ENCODE measurements at places on chromosomes 1 and 21.
A peak's percentile ranks its signal among the peaks of the same experiment; 100 is the strongest.

DNA sequence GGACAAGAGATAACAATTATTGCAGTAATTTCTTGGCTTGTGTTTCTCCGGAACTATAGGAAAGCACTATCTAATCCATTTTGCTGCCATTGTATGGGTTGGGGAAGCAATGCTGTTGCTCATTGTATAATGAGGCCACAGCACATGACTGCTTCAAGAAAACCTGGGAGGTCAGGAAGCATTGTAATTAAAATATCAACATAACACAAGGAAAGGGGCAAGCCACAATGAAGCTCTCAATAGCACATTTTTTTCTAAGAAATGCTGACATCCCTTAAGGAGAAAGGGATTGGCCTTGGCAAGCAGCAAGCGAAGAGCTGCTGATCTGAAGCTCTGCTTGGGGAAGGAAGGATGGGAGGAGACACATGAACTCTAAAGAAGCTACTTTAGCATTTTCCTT lies 44.0 kb downstream of the PLPP3 start:
- no peak for DNase-seq

DNA sequence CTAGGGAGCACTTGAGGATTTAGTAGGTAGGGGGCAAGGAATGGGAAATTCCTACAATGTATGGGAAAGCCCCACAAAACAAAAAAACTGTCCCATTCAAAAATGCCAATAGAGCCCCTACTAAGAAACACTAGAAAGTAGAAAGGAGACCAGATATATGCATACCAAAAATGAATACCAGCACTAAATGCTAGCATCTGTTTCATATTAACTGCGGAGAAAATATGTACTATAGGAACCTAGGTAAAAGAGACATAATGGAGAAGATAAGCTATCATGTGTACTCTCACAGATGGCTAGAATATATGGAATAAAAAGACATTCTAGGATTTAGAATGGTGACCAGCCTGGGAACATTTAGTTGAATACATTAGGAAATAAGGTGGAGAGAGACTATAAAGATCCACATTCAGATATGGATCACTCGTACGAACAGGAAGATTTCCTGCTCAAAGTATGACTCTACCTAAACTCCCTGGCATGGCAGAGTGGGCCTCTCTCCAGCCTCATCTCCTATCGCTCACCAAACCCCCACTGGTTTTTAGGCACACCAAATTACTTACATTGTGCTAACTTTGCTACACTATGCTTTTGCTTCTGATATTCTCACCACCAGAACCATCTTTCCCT lies 18.3 kb downstream of the ZNHIT6 start:
- no peak for DNase-seq

DNA sequence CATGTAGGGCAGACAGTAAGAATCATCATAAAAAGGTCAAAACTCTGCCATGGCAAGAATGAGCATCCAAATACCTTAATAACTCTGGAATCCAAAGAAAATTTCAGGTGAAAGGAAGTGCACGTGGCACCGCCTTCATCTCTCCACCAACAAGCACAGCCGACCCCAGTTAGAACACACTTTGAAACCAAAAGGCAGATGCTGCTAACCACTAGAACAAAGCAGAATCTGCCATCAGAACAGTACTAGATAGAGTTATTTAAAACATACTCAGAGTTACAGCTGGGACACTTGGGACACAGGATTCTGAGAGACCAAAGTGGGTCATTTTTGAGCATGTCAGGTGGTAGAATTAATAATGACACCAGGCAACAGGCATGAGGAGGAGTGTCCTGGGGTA lies 106.7 kb upstream of the SOD1 start:
- no peak for DNase-seq

- DNase-seq = no peak
These were observed 6.2 kb upstream of the SLAMF1 start for GRCh38 chr1:160652924-160653619.

DNA sequence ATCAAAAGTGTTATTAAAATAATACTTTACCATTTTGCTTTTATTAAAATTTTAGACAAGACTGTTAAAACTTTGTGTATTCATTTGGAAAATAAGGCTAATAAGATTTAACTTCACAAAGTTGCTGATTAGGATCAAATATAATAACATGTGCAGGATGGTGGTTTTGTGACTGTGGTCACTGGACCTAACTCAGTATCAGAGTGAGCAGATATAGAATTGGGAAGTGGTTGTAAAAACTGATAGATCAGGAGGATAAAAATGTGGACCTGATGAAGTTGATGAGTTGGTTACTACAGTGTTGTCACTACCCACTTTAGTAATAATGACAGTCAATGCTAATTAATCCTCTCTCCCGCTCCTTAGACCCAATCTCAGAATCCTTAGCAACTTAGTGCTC lies 186.4 kb downstream of the AKT3 start:
- DNase-seq = no peak

- DNase-seq = no peak
These were observed 31.2 kb upstream of the MORC3 start for GRCh38 chr21:36288651-36289243.

DNA sequence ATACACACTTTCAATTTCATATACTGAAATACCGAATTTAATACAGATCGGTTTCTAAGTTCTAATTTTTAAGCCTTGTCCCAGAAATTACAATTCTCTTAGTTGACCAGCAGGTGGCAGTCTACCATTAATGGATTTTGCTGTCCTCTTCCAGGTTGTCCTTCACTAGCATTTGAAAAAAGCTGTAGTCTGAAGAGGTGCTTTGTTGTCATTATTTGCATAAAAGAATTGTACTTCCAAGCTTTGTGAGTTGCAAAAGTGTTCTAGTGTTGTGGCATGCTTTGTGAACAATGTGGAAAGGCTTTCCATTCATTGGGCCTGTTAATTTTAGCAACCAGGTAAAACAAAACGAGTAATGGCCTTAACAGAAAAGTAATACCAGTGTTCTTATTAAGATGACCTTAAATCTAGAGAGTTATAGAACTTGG lies 193.6 kb downstream of the RPS6KC1 start:
- peak; percentile 49 for DNase-seq

DNA sequence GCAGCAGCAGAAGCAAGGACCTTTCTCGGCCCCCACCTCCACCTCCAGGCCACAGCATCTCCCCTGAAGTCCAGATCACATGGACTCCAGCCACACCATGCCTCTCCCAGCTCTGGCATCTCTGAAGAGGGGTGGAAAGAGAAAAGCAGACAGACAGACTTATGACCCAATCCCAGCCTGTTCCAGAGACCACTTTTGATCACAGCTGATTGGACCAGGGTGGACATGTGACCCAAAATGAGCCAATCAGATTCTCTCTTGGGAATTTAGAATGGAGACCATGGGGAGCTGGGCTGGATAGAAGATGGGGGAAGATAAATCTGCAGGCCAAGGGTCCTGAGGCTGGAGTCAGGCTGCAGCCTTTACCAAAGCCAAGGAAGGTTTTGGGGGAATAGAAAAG lies 16.4 kb downstream of the HTR1D start:
- DNase-seq = no peak

DNA sequence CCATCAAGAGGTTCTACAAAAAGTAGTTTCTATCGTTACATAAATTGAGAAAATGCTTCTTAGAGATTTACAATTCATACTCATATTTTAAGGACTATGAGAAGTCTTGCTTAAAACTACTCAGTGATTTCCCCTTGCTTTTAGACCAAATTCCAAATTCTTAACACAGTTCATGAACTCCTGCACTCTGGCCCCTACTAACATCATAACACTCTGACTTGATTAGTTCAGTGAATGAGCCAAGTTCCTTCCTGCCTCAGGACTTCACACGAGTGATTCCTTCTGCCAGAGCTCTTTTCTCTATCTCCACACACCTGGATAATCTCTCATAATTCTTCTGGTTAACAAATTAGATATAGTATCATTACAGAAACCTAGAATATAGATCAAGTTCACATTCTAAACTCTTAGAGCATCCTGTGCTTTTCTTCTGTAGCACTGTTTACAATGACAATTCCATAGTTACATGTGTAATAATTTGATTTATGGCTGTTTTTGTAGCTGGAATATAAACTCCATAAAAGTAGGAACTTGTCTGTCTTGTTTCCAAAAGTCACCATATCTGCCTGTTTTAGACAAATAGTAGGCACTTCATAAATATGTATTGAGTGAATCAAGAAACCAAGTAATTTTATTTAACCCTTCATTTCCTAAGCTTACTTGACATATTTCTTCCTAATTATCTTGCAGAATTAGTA lies 59.9 kb downstream of the NUF2 start:
- no peak for DNase-seq

- peak; percentile 4 for DNase-seq
These were observed 9.6 kb upstream of the AMY2B start for GRCh38 chr1:103561643-103562395.

DNA sequence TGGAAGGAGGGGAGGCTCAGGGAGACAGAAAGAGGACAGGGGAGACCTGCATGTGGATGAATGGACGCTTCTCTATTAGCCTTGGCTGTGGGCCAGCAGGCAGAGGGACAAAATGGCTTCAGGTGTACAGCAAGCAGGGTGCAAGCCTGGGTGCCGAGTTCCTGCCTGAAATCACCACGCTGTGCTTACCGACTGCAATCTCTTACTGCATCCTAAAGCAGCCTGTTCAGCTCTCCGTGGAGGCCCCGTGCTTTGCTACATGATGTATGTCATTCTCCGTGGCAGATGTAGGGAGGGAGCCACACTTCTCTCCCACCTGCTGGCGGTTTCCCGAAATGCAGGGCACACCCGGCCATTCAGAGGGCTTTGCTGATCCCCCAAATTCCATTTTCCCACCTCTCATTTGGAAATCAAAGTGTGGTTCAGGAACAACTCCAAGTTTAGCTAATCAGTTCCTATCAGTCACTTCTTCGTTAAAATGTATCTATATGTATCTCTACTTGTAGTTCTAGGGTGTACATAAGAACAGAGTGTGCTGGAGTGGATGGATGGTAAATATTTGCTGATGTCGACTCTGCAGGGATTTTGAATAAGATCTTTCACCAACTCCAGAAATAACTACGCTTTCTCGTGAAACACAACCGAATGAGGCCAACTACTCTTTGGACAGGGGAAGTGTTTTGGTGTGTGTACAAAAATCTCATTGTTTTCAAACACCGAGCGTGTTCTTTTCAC lies 122.3 kb upstream of the BACE2 start:
- DNase-seq = no peak

GRCh38 chr1:199678771-199679170 lies 348.7 kb upstream of the NR5A2 start:
- DNase-seq = no peak

DNA sequence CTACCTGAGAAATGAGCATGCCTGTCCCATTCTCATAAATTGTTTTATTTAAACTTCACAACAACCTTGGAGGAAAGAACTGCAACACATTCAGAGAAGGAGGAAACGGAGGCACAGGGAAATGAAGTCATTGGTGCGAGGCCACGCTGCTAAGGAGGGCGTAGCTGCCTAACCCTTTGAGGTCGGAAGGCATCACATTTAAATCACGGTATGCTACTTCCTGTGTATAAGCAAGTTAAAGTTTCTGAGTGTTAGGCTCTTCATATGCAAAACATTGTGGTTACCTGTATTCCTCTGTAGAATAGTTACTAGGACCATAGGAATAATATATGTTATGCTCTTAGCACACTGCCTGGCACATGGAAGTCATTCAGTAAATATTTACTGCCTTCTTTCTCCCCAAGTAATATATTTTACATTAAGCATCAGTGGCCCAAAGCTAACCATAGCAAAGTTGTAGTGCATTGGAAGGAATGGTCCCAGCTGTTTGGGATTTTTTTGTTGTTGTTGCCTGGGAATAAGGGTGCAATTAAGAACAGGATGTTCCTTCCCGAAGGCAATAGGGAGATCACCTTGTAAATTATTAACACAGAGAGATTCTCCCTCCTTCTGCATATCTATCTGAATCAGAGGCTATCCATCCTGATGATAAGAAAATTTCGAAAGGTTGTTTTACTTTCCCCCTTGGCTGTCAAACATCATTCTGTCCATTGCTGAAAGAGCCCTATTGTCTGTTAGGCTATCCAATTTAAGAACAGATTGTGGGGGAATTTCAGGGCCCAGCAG lies 192.2 kb upstream of the C8B start:
- DNase-seq = no peak

DNA sequence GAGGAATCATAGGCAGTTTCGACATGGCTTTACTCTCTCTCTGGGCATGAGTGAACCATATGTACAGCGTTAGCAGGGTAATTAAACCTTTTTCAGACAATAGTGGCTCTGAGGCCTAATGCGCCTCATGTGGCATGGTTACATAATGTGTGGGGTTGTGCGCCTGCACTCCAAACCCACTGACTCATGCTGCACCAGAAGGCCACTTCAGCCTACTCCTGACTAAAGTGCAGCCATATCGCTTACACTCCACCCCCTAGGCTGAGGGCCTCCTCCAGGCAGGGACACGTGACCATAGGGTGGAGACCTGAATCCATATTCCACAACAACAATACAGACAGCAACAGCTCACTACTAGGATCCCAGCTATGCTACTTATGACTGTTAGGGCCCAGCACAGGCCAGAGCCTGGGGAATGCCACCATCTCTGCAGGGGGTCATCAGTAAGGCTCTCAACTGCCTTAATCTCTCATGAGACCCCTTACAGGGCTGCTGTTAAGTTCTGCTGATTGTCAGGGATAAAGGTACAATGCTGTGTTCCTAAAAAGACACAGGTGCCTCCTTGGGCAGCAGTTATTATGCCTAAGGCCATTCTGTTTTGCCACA lies 13.4 kb upstream of the ODF2L start:
- peak; percentile 21 for DNase-seq

DNA sequence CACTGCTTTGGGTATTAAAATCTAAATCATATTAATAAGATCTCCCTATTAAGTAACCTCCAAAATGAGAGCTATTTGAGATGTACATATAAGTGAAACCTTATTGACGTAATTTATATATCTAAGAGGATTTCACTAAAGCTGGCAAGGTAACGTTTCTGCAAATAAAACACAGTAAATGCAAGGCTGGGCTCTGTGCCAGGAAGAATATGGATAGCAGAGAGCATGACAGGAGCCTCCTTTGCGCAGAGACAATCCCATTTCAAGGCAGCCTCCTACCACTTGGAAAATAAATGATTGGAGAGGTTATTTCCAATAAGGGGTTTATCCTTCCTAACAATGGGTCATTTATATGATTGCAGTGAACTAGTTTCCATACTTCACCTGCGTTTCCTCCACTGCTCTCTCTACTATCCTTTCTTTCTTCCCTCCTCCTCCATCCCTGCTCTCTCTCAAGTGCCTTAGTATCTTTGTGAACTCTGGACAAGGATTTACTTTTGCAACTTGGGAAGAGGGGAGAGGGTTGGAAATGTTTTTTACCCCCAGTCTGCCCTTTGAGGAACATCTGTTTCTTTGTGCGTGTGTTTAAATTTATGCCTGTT lies 3.0 kb upstream of the NFIA start:
- no peak for DNase-seq

GRCh38 chr1:55931081-55931940 lies 648.1 kb downstream of the PLPP3 start:
- peak; percentile 17 for DNase-seq

GRCh38 chr21:33286076-33286475 lies 19.9 kb downstream of the IL10RB start:
- no peak for DNase-seq

GRCh38 chr1:51189421-51190073 lies 46.5 kb upstream of the RNF11 start:
- DNase-seq = peak; percentile 83

GRCh38 chr1:96698342-96698983 lies 23.1 kb upstream of the PTBP2 start:
- no peak for DNase-seq
